ENCODE measurements at places on chromosomes 12 and 14.
A peak's percentile ranks its signal among the peaks of the same experiment; 100 is the strongest.

DNA sequence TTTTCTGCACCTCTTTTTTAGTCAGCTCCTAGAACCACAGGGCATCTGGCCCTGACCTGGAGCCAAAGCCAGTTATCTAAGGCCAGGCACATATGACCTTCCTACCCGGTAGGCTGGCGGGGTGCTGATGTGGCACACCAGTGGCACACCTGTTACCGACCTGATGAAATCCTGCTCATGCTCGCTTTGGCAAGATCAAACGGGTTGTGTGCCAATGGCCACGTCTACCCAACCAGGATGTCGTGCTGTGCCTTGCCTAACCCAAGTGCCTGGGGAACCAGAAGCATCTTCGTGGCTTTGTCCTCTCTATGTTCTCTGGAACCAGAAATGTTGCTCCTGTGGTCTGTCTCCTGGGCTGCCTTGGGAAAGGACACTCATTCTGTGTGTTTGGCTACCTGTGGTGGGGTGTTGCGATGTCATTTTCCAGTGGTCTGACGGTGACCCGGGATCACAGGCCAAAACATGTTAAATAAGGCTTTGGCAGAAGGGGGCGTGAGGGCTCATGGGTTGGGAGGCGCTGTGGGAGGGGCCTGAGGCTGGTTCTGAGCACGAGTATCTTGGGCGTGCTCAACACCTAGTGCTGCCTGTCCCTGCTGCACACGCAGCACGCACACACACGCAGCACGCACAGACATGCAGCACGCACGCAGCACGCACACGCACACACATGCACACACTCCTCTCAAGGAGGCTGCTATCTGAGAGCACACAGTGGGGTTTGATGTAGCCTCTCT is 27.9 kb downstream of the CCNK start:
- DNase-seq: no peak

- DNase-seq: no peak
Measured at GRCh38 chr12:108253540-108253939, 85.6 kb downstream of the CMKLR1 start.

GRCh38 chr12:24505366-24506015 is 443.4 kb downstream of the BCAT1 start:
- no peak for DNase-seq

DNA sequence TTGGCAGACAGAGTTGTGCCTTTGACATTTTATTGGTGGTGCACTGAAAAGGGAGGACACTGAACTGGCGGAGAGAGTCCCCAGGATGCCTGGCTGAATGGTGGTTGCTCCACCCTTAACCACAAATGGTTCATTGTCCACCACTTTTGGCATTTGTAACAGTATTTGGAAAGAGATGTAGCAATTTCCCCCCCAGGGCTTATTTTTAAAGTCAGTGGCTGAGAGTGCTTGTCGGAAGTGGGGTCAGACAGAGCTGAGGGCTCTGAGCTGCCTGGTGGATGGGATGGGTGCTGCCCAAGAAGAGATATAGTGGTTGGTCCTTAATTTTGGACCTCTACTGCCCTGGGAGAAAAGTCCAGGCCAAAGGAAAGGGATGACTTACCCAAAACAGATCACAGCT is 31.5 kb upstream of the FGF6 start:
- no peak for DNase-seq

- no peak for DNase-seq
Measured at GRCh38 chr12:67451206-67451605, 182.0 kb downstream of the CAND1 start.

DNA sequence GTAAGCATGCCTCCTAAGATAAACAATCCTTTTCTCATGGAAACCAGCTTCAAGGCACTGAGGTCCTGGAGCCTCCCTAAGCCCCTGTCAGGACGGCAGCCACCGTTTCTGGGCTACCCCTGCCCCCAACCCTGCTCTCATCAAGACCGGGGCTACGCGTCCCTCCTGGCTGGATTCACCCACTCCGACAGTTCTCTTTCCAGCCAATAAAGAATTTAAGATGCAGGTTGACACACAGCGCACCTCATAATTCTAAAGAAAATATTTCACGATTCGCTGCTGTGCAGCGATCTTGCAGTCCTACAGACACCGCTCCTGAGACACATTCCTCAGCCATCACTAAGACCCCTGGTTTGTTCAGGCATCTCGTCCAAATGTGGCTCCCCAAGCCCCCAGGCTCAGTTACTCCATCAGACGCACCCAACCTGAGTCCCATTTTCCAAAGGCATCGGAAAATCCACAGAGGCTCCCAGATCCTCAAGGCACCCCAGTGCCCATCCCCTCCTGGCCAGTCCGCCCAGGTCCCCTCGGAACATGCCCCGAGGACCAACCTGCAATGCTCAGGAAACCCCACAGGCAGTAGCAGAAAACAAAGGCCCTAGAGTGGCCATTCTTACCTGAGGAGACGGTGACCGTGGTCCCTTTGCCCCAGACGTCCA is 336.3 kb downstream of the TMEM121 start:
- DNase-seq: no peak

GRCh38 chr12:52156757-52157565 is 34.9 kb downstream of the KRT80 start:
- DNase-seq: peak; percentile 63

DNA sequence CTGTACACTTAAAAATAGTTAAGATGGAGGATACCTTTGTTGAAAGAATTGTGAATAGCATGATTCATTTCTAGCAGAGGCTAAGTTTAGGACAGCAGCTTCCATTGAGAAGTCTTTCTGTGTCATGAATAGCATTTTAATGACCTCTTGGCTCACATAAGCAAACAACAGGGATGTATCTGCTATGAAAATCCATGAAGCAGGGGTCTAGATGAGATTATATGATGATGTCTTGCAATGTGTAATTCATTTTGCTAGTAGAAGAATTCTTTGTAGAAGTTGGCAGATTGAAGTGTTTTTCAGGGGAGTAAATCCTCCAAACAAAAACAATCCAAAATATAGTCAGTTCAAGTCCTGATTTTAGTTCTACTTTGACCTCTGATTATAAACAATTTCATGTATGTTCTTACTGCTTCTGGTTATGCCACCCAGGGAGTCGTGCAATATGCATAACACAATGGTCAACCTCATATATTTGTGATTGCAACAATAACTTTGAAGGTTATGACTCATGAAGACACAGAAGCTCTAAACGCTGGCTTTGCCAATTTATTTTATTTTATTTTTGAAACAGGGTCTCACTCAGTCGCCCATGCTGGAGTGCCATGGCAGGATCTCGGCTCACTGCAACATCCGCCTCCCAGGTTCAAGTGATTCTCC is 6.9 kb upstream of the RD3L start:
- DNase-seq: no peak

DNA sequence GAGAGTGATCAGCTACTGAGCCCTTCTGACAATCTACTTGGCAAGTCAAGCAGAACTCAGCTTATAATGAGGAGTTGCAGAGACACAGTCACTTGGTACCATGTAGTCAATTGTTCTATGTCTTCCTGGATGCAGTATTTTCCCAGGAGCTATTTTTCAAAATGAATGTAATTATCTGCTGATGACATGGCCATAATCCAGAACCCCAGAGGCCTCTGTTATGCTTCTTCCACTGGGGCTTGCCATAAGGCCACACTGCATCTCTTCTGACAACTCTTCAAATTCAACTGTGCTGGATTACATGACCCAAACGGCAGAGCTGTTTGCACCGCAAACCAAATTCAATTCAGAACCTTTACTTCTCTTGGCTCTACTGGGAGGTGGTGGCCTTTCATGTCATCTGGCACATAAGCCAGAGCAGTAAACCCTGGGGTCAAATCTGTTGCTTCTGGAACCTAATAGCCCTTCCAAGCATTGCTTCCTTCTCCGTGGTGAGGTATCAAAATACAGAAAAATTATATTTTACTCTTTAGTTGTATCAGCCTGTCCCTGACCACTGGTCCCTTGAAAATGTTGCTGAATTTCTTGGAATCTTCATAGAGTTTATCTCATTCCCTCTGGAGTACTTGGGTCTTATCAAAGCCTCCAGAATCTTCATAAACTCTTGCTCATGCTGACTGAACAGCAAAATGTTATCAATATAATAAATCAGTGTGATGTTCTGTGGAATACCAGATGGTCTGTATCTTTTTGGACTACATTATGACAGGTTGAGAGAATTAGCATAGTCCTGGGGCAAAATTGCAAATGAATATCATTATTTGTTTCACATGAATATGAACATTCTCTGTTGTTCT is 79.4 kb upstream of the DCN start:
- DNase-seq: no peak

DNA sequence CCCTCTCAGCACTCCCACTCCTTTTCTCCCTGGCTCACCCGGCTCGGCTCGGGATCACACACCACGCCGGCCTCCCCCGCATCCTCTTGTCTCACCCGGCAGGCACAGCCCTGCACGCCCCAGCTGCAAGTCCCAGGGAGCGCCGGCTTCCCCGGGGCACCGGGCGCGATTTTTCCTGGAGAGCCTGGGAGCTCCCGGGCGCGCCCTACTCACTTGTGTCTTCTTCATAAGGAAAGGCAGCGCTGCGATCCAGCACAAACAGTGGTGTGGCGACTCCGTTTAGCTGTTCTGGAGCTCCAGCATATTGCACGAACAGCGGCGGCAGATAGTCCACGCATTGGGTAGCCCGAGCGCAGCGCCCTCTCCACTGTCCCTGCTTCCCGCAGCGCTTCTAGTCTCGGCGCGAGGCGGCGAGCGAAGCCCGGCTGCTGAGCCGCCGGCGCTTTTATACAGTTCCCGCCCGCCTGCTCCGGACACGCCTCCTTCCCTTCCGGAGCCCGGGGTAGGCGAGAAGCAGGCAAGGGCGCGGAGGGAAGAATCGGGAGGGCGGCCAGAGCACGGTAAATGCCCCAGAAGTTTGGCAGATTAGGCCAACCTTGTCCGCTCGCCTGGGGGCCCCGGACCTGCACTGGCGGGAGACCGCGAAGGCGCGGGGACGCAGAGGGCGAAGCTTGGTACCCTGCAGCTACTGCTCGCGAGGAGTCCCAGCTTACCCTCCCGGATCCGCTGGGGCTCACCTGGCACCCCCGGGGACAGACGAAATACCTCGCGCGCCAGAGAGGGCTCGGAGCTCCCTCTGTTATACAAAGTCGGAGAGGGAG is at the start of gene KITLG:
KITLG (minus strand) TSS at position 421 of the 821 bp plus-strand sequence; CDS start at position 228, 193 bp downstream.
- no peak for DNase-seq

DNA sequence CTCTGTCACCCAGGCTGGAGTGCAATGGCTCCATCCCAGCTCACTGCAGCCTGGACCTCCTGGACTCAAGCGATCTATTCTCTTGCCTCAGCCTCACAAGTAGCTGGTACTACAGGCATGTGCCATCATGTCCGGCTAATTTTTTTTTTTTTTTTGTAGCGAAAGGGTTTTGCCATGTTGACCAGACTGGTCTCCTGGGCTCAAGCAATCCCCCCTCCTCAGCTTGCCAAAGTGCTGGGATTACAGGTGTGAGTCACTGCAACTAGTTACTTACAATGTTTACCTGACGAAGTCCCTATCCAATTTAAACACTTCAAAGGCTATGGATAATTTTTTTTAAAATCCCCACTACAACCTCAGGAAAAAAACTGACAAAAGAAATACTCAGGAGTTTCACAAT is 1.8 kb downstream of the KRR1 start:
- DNase-seq: no peak

- no peak for DNase-seq
Measured at GRCh38 chr12:107415071-107415470, 270.5 kb upstream of the PWP1 start.

GRCh38 chr12:106644335-106645073 is 61.7 kb downstream of the RFX4 start:
- no peak for DNase-seq

- DNase-seq: no peak
Measured at GRCh38 chr14:75667099-75667765, 6.2 kb downstream of the TTLL5 start.

GRCh38 chr14:74941676-74942097 is 13.7 kb downstream of the PGF start:
- peak; percentile 31 for DNase-seq

- no peak for DNase-seq
Measured at GRCh38 chr14:92581966-92582566, 68.5 kb downstream of the RIN3 start.

DNA sequence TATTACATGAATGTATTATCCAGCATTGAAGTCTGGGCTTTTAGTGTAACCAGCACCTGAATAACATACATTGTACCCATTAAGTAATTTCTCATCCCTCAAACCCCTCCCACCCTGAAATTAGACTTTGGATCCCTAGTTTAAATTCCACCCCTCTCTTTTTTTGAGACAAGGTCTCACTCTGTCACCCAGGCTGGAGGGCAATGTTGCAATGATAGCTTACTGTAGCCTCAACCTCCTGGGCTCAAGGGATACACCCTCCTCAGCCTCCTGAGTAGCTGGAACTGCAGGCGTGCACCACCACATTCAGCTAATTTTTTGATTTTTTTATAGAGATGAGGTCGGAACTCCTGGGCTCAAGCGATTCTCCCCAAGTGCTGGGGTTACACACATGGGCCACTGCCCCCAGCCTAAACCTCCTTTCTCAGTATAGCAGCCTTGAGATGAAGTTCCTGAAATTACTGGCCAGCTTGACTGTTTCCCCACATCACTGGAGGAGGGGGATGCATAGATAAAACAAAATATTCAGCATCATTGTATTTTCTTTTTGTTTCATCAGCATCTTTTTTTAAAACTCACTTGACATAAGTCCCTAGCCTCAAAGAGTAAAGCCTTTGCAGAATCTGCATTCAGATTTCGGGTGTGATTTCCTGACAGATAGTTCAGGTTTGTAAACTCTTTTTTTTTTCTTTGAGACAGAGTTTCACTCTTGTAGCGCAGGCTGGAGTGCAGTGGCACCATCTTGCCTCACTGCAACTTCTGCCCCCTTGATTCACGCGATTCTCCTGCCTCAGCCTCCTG is 7.0 kb downstream of the PTPN11 start:
- DNase-seq: no peak

GRCh38 chr14:55136885-55137786 is 8.1 kb downstream of the LGALS3 start:
- no peak for DNase-seq

GRCh38 chr12:52259657-52260243 is 14.7 kb upstream of the KRT86 start:
- no peak for DNase-seq

GRCh38 chr12:13377698-13378097 is 181.2 kb downstream of the EMP1 start:
- DNase-seq: no peak

- no peak for DNase-seq
Measured at GRCh38 chr14:80202888-80203562, 8.3 kb downstream of the DIO2 start.
